T-helper 9 cell (primary cell): ENCODE measurements at places on chromosomes 2 and 18.

GRCh38 chr2:25437881-25438662 is 96.3 kb upstream of the DNMT3A start:
- no peak for DNase-seq

DNA sequence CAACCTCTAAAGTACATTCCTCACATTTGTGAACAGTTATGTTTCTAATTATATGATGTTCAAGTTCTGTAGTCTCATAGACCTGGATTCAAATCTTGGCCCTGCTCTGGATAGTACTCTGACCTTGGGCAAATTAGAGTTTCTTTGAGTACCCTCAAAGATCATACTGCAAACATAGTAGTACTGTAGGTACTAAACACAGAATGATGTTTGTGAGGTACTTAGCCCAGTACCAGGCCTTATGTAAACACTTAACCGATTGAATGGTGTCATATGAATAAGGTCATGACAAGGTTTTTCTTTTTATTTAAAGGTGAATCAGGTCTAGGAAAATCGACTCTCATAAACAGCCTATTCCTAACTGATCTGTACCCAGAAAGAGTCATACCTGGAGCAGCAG is 19.1 kb downstream of the SEPTIN2 start:
- DNase-seq, result no peak

- DNase-seq, result no peak
Observed at GRCh38 chr2:72038524-72038923, 109.1 kb downstream of the CYP26B1 start.

DNA sequence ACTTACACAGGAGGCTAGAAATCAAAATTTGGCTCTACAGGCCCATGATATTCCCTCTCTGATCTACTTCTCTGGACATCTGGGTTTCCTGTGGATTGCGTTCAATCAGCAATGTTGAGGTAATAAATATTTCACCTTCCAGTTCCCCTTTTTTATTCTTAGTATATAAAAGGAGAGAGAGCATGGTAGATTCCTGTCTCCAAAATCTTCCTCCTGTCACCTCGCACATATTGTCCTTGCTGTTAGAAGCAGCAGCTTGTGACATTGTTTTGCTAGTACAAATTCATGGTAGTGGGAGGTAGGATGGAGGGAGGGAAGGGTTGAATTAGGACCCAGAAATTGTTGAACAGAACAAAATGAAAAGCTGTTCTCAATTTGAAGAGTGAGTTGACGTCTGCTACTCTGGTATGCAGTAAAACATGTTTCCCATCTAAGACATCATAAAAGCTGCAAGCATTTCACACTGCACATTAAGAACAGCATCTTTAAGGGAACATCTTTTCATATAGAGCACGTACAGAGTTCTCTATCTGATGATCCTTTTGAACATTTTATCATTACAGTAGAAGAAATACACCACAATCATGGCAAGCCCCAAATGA is 156.4 kb downstream of the RDH14 start:
- no peak for DNase-seq

- DNase-seq, result no peak
Observed at GRCh38 chr2:120622886-120623753, 112.5 kb upstream of the GLI2 start.

- DNase-seq, result no peak
Observed at GRCh38 chr2:143946436-143947391, 573.2 kb downstream of the ZEB2 start.

DNA sequence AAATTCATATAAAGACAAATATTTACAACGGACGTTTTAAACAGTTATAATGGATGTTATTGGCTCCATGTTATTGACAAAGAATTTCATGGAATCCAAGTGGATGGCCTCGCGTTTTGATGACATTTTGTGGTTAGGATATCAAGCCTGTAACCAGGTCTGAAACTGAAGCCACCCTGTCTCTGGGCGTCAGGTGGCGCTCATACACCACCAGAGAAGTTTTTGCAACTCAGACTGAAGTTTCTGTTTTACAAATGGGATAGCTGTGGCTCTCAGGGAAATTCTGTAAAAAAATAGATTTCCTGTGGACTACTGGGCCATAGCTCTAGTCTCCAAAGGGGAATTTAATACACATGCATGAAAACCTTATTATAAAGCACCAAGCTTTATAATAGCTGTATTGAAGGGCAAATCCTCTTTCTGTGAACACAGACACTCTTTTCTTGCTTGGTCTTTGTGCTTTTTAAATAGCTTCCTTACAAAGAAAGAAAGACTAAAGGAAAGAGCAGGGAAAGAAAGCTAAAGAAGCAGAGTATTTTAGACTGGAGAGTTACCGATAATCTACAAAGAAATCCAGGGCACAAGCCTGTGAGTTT is 86.7 kb downstream of the C18orf54 start:
- no peak for DNase-seq

DNA sequence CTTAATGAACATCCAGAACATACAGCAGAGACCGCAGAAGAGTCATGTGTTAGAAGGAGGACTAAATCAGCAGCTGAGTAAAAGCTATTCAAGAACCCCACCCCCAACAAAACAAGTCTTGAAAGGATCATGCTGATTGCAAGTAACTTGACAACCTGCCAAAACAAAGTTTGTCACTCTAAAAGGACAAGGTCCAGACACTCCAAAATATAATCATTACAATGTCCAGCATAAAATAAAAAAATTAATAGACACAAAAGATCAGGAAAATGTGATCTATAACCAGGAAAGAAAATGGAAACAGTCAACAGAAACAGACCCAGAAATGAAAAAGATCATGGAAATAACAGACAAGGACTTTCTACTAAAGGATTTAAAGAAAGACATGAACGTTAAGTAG is 28.5 kb downstream of the CCDC88A start:
- DNase-seq, result no peak

GRCh38 chr2:7191932-7192331 is 274.7 kb downstream of the RNF144A start:
- no peak for DNase-seq

- no peak for DNase-seq
Observed at GRCh38 chr18:63234432-63234831, 85.1 kb downstream of the BCL2 start.

DNA sequence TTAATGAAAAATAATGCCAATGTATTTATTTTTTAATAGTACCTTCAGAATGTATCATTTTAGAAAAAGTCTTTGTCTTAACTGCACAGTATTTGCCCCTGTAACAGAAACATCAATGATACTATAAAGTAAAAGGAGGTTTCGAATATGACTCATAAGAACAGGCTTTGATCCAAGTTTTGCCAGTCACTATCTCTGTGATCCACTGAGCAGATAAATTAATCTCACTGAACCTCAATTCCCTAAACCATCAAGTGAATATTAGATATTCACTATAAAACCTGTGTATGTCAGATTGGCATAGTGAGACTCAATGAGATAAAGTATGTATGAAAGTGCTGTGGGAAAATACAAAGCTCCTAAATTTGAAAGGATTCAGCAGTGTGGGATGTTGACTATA is 292.1 kb downstream of the EXOC6B start:
- no peak for DNase-seq

DNA sequence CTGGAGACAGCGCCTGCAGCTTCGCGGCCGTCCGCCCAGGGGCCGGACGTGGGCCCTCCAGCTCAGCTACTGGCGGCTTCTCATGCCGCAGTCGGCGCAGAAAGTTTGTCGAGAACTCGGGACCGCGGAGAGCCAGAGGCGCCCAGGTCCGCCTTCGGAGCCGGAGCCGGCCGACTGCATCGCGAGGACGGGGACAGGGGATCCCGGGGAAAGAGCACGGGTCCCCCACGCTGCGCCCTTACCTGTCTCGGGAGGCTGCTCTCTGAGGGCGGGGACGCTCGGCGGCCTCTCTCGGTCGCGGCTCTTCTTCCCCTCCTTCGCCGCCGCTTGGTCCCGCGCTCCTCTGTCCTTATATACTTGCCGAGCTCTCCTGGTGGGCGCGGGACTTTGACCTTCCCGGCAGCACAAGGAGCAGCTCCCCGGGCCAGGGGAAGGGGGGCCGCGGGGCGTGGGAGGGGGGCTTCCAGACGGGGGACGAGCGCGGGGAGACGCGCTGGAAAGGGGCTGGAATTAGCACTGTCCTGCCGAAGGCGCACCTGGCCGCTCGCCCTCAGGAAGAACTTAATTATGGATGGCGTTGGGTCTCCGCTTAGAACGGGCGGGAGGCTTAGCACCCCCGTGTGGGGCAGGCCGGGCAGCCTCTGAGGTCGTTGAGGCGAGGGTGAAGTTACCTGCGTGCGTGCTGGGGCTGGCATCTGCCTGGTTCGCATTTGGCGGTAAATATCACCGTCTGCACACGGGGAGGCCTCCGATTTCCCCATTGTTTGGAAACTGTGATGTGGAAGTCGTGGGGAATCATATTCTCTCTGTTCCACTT is at the start of gene POMC:
Gene POMC (minus strand): TSS at position 325 of the 817 bp plus-strand sequence. CDS start 3,808 bp downstream, outside the sequence.
- DNase-seq, result peak; percentile 16

DNA sequence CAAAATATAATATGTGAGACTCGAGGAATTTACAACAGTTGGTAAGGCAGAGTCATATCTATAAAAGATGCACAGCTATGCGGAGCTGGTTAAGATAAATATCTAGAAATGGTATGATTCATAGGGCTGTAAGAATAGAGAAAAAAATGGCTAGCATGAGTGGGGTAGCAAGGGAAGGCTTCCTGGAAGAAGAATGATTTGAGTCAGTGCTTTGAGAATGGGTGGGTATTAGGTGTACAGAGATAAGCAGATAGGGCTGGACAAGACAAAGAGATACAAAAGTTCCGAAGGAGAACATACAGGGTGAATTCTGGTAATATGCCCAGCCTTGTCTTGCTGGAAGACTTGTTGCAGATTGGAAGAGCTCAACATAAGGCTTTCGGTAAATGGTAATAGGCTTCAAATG is 291.5 kb upstream of the CCDC68 start:
- DNase-seq, result no peak

DNA sequence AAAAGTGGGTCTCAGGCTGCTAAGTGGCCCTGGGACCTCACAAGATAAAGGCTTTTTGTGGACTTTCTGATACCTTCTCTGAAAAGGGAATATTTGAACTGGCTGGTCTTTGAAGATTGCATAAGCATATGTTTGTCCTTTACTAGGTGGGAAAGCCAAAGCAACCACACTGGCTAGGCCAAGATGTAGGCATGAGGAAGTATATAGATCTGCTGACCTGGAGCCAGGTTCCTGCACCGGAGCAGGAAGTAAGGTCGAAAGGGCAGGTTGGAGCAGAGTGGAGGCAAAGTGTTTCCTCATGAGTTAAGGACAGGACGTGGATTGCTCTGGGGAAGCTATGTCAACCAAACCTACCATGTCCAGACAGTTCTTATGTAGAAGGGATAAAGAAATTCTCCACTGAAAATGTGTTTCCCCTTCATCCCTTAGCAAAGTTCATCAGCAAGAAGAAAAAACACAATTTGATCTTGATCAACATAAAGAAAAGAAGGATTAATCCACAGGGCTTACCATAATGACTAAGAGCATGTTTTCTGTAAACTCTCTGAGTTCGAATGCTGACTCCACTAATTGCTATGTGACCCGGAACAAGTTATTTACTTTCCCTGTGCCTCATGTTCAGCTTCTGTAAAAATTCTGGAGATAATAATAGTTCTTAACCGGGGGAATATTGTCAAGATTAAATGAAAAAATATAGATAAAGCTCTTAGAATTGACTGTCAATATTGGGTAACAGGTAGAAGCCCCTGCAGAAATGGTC is 156.1 kb upstream of the SRD5A2 start:
- DNase-seq, result no peak

- no peak for DNase-seq
Observed at GRCh38 chr2:16038621-16039020, 98.3 kb downstream of the MYCN start.

GRCh38 chr2:159090514-159091201 is 122.2 kb downstream of the TANC1 start:
- DNase-seq, result no peak

DNA sequence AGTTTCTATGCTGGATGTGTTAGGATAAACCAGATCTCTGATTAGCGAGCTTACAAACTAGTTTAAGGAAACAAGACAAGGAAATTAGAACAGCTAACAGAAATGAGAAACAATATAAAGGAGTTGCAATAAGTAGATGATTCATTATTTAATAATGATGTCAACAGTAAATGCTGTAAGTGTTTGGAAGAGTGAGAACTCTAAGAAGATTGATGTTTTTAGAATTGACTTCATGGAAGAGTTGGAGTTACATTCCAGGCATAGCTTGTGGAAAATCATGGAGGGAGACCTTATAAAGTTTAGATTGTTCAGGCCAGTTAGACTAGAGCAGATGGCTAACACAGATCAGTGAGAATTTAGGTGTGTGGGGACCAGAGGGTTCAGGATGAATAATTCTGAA is 32.6 kb downstream of the PPP1R1C start:
- DNase-seq, result no peak

GRCh38 chr2:26429779-26430578 is 28.3 kb downstream of the DRC1 start:
- no peak for DNase-seq

DNA sequence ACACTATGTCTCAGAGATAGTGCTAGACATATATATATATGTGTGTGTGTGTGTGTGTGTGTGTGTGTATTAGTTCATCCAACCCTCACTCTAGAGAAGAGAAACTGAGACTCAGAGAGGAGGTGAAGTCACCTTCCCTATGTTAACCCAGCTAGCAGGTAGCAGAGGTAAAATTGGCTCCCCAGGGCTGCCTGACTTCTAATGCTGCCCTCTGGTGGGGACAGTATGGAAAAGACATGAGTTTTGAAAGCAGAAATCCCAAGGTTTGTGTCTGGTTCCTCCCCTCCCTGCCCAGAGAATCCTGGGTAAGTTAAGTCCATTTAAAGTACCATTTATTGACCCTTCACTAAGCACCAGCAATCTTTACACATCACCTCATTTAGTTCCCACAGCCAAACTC is 137.7 kb downstream of the THNSL2 start:
- no peak for DNase-seq

GRCh38 chr2:196160101-196160500 is 11.3 kb downstream of the STK17B start:
- peak; percentile 38 for DNase-seq

GRCh38 chr18:34354351-34354750 is 129.6 kb upstream of the NOL4 start:
- no peak for DNase-seq

DNA sequence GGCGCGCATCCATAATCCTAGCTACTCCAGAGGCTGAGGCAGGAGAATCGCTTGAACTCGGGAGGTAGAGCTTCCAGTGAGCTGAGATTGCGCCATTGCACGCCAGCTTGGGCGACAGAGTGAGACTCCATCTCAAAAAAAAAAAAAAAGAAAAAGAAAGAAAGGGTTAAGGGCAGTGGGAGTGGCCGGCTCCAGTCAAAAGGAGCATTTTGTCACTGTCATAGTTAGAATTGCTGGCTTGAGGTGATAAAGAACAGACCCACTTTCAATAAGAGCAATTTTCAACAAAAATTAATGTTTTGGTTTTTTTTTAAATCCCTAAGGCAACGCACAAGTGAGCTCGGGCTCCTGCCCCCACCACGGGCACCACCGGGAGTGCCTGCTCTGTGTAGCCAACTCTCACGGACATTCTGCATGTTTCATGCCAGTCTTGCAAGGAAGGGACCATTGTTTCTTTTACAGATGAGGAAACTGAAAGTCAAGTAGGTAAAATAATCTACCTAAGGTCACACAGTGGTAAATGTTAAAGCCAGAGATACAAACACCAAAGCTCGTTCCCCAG is 8.5 kb downstream of the CIB4 start:
- no peak for DNase-seq
